ENCODE measurements at places on chromosomes 5 and 9.
A peak's percentile ranks its signal among the peaks of the same experiment; 100 is the strongest.

- DNase-seq, result no peak
These were observed 306.8 kb downstream of the ZNF608 start for GRCh38 chr5:124439609-124440008.

GRCh38 chr5:127085371-127085770 is 12.1 kb upstream of the C5orf63 start:
- no peak for DNase-seq

DNA sequence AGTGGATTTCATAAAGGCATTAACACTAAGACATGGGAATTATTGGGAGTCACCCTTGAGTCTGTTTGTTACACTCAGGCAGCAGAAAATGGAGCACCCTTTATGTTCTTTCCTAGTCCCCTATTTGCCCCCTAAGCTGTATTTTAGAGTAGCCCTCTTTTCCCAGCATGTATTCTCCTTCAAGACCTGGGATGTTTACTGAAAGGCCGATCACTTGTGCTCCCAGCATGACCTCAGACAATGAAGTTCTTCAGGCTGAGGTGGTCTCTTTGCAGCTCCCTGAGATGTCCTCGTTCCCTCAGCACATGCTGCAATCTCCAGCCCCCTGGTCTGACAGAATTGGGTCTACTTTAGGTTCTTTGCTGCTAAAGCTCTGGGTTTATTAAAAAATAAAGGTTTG is 169.7 kb downstream of the YTHDC2 start:
- DNase-seq, result no peak

GRCh38 chr9:97904725-97905124 is 17.6 kb downstream of the TRMO start:
- DNase-seq, result peak; percentile 61

- DNase-seq, result no peak
These were observed 28.5 kb downstream of the WNK2 start for GRCh38 chr9:93212409-93212808.

- no peak for DNase-seq
These were observed 122.8 kb upstream of the EGFLAM start for GRCh38 chr5:38135486-38136039.

- no peak for DNase-seq
These were observed 6.2 kb downstream of the NEK6 start for GRCh38 chr9:124263800-124264426.

DNA sequence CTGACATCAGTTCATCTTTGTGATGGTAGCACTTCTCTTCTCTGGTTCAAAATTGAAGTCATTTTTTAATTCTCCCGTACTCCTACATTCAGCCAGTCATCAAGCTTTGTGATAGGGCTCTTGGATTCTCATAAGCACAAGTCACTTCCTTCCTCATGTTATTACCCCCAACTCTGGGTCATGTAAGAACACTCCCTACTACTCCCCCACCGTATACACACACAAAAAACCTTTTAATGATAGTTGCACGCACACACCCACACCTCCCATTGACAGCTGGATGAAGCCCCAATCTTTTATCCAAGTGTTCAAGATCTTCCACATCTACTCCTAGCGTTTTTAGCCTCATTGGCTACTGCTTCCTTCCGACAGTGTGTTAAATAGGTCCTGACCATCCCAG is 16.8 kb downstream of the KDM3B start:
- DNase-seq, result no peak

DNA sequence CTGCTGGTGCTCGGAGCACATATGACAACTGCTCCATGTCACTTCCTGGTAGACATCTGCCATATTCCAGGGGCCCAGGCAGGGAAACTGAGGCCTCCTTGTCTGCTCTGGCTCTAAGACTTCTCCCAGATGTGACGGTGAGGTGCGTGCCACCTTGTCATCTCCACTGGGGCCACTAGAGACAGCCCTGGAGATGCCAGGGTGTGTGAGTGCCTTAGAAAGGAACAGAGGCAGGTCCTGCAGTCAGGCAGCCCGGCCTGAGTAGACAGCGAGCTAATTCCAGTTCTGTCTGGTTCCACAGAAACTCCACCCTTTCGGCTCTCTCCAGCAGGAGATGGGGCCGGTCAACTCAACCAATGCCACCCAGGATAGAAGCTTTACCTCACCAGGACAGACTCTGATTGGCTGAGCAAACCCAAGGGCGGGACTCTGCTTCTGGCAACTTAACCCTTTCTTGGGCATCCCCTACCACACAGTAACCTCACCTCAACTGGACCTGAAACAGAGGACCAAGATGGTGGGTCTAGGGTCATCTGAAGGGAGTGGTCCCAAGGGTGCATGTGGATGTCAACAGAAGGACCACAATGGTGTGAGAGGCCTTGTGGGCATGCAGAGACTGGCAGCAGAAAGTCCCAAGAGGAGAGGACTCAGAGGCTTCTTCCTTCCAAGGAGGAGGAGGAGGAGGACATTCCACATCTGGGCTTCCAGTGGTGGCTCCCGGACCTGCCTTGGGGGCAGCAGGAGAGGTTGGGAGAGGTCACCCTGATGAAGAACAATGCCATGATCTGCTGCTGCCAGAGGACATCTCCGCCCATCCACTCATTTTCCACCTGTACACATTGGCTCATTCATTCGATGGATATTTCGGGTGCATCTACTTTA is 77.7 kb downstream of the RGS3 start:
- DNase-seq, result no peak

GRCh38 chr9:35026671-35027070 is 37.1 kb downstream of the DNAJB5 start:
- DNase-seq, result no peak

GRCh38 chr5:122870219-122870856 is 24.9 kb downstream of the SNX24 start:
- DNase-seq, result no peak

DNA sequence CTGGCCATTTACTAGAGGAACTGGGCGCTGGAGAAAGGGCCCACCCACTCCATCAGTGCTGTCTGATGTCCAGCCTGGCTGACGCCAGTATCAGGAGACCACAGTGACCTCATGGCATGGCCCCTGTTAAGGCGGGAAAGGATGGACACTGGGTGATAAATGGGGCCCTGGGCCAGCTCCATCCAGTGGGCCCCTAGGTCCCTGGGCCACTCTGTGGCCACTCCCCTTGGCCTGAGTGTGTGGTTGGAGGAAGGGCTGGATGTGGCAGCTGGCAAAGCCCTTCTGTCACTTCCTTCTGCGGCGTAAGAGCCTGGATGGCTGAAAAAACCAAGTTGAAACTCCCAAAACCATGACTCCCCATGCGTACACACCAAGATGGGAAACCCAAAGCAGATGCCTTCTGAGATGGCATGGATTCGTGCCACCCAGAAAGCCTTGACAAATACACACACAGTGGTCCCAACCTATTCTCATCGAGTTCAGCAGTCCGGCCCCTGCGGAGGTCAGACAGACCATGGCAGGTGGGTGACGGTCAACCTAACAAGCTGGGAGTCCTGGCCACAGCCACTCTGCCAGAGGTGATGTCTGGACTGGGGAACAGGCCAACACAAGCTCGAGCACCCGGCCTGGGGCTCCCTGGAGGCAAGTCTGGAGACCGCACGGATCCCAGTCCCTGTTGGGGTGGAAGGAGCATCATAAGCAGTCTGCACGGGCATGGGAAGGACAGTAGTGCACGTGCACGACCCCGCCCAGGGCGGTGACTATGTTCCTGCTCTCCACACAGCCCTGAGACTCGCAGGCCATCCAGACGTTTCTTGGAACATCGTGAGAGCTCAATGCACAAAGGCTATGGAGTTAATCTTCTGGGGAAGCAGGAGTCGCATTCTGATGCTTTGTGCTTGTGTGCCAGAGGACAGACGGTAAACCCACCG is 45.2 kb upstream of the NOTCH1 start:
- no peak for DNase-seq

DNA sequence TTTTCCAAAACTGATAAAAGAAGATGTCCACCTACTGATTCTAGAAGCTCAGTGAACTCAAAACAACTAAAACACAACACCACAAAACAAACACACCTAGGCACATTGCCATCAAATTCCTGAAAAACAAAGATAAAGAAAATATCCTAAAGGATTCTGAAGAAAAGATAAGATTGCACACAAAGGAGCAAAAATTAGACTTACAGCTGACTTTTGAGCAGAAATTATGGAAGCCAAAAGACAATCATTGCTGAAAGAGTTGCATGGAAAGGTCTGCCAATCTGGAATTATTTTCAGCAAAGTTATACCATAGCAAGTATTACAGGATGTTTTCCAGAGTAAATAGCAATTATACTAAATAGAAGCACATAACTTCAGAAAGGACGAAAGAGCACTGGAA is 128.2 kb upstream of the IRX2 start:
- no peak for DNase-seq

DNA sequence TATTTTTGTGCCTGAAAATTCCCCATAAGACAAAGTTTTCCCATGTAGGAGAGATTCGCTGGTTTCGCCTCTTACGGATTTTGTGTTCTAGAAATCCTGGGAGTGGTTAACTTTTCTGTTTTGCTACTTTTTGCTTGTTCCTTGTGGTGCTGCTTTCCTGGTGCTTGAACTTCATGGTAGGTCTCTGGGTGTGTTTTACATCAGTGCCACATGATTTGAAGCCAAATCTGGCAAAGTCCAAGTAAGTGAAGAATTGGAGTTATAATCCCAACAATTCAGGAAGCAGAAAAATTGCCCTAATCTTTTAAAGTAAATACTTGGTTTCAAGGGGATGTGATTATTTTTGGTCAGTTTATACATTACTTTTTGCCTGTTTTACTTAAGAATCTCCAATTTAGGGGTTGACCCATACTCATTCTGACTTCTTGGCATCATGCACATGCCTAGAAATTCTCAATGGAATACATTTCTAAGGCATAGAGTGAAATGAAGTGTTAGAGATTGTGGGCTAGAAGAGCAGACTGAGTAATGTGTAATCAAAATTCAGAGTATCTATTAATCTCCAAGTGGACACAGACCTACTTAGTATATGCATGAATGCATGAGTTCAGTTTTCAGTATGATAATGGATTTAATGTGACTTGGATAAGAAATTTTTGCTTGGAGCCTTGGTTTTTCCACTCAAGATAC is 189.7 kb downstream of the CSNK1G3 start:
- no peak for DNase-seq

DNA sequence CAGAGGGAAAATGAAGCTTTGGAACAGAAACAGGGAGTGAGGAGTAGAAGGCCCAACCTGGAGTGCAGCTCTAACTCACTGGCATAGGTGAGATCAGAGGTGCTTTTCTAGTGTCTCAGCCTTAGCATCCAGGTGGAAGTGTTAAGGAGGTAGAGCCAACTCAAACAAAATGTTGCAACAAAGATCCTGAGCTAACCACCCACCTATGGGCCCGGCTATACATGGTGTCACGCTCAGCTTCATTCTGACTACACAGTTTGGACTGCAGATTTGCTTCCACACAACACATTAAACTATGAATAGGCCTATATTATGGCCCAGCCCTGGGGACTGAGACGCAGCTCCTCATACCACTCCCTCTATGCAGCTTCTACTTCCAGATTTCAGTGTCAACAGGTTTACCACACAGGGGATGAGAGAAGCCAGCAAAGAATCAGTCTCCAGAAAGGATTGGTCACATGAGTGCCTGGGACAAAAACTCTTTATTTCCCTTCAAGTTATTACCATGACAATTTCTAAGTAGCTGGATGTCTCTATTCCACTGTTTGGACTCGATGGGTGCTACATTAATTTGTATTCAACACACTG is 9.0 kb downstream of the C5orf63 start:
- DNase-seq, result no peak

- no peak for DNase-seq
These were observed 34.0 kb upstream of the CKS2 start for GRCh38 chr9:89277043-89277442.

GRCh38 chr5:81156732-81157131 is 76.4 kb upstream of the CKMT2 start:
- DNase-seq, result no peak
